ENCODE measurements at places on chromosomes 5 and 9. TPM values are rescaled to one million over a fixed set of nuclear protein-coding genes. Genes with fewer than 3 reads are reported as not detected.

Gene ANXA1
- 32.1 TPM for polyA plus RNA-seq

Gene HSPB3
- polyA plus RNA-seq = not detected

Gene PCDHGA11
- polyA plus RNA-seq = 3.8 TPM

Gene AKNA
- 15.6 TPM for polyA plus RNA-seq

Gene FABP6
- not detected for polyA plus RNA-seq

Gene DMRTA1
- polyA plus RNA-seq = 1.7 TPM

Gene PCDHA9
- polyA plus RNA-seq = 0.06 TPM

Gene RANBP17
- 8.8 TPM for polyA plus RNA-seq

Gene ZNF474
- polyA plus RNA-seq = 0.49 TPM

Gene CCL21
- polyA plus RNA-seq = 10.1 TPM

Gene ADGRD2
- polyA plus RNA-seq = 0.37 TPM

Measured in renal pelvis (tissue), 12 donors.